Suppressor macrophage treated with lipopolysaccharide for 1 hour (primary cell): ENCODE measurements at places on chromosomes 1 and 21.

DNA sequence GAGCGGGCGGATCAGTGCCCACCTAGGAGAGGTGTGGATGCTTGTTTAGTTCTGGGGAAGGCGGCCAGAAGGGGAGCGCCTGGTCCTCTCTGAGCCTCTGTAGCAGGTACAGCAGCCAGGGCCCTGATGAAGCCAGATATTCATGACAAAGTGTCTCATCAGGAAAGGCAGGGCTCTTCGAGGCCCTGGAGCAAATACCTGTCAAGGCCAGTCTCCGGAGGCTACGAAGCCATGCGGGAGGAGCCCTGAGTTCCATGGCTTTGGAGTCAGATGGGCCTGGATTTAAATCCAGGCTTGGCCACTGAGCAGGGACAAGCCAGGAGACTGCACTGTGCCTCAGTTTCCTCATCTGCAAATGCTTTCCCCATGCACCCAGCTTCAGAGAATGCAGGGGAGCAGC is 25.4 kb upstream of the GPR153 start:
- no peak for DNase-seq

DNA sequence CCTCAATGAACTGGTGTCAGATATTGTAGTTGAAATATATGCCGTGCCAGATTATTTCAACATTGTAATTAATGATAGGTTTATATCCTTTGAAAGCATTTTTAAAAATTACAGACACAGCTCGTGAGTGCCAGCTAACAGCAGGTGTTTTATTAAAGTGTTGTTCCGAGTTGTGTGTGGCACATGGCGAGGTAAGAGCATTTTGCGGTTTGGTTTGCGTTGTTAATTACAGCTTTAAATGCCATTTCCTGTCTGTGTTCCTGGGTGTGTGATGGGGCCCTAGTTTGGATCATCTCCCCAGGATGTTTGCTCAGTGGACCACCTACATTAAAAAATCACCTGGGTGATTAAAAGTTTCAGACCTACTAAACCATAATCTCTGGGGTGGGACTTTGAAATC is 97.4 kb downstream of the PRDM2 start:
- no peak for DNase-seq

- no peak for DNase-seq
Observed at GRCh38 chr1:176893625-176894352, 270.7 kb downstream of the ASTN1 start.

- no peak for DNase-seq
Observed at GRCh38 chr1:154306151-154306550, 14.7 kb upstream of the AQP10 start.

- DNase-seq = no peak
Observed at GRCh38 chr21:15282665-15283064, 217.9 kb upstream of the NRIP1 start.

DNA sequence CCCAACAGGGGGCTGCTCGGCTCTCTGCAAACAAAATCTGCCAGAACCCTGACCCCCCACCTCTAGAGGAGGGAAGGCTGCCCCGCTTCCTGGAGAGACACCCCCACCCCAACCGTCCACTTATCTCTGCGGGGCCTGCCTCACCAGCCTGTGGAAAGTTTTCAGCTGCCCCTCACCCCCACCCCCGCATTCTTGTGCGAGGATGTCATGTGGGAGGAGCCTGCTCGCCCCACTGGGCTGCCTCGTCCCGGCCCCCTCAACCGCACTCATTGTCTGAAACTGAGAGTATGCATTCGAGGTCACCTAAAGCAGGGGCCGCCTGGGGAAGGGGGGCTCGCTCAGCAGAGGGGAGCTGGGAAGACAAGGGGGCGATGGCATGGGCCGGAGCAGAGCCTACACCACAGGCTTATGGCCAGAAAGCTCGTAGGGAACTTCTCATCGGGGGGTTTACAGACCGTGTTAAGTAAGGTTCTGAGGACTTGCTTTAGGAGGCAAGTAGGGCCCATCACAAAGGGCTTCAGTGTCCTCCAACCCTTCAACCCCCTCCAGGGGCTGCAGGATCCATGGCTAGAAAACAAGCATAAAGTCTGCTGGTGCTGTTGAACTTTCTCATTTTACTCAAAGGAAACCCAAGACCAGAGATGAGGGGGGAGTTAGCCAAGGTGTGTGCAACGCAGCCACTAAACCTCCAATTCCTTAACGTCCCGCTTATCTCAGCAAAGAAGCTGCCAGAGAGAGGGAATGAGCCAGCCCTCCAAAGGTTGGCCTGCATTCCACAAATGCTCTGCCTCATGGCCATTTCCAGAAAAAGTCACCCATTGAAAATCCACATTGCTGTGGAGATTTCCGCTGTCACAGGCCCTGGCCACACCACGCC is 9.4 kb downstream of the EPHA2 start:
- DNase-seq = no peak

DNA sequence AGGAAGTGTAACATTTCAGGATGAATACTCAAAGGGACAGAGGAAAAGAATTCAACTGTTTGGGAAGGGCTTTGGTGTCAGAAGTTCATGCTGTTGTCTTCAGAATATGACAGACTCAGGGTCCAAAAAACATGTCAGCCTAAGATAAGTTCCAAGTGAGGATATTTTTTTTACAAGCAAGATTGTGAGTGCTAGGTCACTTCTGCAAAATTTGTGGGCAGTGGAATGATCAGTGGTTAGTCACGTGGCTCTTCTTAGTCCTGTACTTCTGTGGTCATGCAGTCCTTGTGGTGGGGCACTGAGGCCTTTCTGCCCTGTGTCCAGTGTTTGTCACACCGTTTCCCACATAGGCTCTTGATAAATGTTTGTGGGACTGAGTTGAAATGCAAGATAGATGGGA is 5.2 kb downstream of the RGL1 start:
- peak; percentile 78 for DNase-seq

DNA sequence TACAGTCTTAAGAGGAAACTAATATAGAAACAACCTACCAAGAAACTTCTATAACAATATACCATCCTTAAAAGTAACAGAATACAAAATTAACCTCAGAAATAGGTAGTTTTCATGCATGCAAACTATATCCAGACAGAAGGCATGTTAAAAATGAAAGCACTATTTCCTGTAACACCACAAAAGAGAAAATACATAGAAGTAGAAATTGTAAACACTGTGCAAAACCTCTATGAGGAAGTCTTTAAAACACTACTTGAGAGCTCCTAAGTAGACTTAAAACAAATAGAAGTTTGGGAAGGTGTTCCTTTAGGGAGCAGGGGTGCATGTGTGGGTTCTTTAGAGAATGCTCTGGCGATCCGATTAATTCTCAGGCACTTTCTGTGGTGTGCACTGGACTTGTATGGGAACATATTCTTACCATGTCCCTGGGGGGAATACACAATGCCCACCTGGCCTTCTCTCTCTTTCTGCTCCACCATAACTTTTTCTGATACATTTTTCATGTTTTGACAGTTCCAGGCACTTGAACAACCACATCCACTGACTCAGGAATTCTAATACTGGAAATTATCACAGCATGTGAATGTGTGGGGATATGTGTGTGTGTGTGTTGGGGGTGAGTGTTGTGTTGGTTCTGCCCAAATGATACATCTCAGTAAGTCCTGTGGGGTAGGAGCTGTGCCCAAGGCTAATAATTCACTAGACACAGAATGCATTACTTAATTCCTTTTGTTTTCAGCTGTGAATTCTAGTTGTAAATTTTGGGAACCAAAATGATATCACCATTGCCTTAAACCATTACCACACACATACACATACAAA is 866.3 kb upstream of the B3GALT2 start:
- no peak for DNase-seq

- DNase-seq = no peak
Observed at GRCh38 chr1:151145304-151146071, 943 bp downstream of the SEMA6C start.

DNA sequence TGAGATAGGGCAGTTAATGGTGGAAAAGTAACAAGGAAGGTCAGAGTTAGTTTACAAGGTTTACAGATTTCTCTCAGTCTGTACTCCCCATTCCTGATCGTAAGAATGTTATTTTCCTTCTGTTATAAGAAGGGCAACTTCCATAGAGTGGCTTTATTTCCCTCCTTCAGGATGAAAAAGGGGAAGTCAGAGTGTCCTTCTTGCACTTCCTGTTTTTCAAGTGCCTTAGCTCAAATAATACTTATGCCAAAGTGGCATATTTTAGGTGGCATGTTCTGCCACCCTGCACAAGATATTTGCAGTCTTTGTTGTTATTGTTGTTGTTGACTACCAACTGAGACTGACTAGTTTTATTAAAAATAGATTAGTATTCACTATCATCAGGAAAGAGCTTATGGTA is 730.7 kb upstream of the ADGRL4 start:
- no peak for DNase-seq

DNA sequence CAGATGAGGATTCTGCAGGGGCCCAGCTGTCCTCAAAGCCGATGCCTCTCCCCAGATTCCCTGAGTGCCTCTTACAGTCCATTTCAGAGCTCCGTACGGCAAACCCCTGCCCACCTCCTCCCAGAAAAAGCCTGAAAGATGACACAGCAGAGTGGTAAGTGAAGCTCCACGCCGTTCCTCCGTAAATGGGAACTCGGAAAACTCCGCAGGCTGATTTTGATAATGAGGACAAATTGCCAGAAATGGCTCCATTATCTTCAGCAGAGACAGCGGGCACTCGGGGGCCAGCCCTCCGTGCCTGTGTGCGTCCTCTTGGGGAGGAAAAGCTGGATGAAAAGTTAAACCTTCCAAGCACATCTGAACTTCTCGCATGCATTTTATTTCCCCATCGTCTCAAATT is 81.1 kb downstream of the NPHP4 start:
- DNase-seq = no peak

GRCh38 chr1:41437011-41437355 is 47.5 kb downstream of the EDN2 start:
- no peak for DNase-seq

DNA sequence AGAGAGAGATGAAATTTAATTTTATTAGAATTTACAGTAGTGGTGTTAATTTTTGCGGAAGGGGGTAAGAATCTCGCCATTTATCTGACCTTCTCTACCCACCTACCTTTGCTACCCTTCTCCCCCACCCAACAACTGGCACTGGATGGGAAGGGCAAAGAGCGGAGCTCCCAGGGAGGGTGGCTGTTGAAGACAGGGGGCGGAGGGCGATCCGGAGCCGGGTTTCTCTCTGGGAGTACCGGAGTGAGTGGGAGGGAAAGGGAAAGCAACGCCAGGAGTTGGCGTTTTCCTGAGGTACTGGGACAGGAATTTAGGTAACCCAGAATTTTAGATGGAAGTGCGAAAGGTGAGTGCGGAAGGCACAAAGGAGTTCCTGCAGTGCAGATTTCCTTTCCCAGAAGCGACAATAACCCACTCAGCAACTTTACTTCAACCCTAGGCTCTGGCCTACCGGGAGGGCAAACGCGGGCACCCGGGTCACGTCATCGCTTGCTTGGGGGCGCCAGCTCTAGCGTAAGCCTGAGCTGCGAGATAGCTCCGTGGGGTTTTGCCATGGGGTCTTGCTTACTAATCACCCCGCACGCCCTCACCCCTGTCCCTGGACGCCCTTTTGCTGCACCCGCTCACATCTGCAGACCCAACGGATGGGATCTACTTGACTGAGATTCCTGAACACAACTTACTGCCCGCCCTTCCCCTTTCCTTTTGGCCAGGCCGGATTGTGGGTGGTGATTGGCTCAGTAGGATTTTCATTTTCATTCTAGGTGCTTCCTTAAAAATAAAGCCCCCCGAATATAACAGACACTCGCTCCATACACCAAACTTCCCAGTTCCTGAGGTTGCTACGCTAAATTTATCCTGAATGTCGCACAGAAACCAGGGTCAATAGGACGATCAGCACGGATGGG is 413.0 kb upstream of the ESRRG start:
- no peak for DNase-seq

GRCh38 chr1:226873771-226874578 is 3.6 kb downstream of the PSEN2 start:
- no peak for DNase-seq

DNA sequence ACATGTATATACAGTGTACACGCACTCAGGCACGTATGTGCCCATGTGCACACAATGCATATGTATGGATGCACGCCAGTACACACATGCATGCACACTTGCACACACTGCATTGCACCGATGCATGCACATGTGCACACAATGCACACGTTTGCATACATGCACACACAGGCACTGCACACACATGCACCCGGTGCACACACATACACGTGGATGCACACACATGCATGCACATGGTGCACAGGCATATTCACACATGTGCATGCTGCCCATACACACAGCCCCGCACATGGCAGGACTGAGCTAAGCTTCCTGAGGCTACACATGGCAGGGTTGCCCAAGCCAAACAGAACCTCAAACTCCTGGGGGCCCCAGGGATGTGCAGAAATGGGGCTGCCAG is 19.6 kb downstream of the ARHGEF16 start:
- DNase-seq = no peak

DNA sequence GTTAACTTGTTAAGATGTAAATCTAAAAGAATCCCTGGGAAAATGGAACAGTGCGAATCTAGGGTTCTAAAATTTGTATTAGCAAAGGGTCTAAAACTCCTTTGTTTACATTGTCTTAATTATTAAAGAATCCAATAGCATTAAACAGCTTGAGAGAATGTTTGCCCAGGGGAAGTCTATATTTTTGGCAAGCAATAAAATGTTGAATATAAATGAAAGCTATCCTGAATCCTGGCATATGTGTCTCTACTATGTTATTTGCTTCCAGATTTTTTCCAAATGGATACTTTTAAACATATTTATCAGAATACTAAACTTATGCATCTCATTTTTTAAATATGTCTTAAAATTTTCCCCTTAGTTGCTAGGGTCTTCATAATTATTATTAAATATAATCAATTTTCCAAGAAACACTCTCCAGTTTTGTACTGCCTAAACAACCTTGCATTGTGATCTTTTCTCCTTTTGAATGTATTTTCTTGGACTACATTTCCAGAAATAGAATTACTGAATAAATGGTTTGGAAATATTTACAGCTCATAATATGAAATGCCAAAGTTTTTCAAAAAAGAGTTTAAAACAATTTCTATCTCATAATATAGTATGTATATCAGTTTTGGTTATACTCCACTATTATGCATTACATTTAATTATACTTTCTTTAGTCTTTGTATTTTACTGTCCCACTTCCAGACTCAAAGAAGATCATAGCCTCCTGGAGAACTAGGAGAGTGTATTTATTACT is 304.8 kb downstream of the USP25 start:
- DNase-seq = no peak

GRCh38 chr1:12434174-12434573 is 183.8 kb downstream of the DHRS3 start:
- peak; percentile 47 for DNase-seq

DNA sequence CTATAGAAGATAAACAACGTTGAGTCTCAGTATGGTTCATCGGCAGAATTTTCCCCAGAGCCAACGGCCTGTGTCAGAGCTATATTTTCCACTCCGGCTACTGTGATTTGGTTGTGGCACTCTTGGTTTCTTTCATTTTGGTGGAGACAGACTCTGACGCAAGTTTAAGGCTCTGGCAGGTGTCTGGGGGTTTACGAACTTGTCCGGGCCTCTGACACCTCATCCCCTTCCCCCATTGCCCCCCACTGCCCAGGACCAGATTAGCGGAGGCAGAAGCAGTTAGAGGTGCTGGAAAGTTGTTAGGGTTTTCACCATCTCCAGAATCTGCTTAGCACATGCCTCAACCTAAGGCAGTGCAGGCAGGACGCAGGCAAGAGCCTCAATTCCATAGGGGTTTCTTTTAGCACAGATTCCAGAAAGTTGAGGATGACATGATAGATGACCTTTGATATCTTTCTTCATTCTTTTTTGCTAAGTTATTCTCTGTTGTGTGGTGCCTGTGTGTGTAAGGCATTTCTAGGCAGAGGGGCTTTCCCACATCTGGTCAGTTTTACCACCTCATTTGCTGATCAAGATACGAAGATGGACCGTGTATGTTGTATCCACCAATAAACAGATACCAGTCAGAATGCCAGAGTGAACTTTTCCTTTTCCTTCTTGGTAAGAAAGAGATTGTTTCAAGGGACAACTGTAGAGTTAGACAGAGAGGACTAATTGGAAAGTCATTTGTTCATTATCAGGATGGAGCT is 18.4 kb upstream of the IL10 start:
- DNase-seq = no peak
